ENCODE measurements at places on chromosomes 12 and 14.

DNA sequence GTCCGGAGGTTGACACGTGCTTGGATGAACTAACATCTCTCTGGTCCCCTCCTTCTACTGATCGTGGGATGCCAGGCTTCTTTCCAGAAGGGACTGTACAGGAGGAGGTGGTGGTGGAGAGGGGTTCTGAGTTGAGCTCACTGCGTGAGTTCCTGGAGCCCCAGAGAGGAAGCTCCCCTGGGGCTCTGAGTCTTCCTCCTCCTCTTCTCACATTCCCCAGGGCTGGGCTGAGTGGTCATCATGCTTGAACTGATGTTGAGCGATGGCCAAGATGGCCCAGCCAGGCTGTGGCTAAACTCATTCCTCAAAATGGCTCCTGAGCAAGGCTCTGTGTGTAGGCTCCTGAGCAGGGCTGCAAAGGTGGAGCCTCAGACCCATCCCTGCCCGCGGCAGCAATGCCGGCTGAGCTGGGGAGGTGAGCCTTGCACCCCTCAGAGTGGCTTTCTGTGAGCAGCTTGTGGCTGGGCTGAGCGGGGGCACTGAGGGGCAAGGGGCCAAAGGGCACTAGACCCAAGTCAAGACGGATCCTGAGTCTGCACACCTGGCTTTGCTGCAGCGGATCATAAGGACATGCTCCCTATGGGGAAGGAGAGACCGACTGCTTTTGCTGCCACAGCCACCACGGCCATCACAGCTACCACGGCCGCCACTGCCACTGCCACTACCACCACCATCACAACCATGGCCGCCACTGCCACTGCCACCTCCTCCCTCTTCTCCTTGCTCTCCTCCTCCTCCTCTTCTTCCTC lies 35.4 kb downstream of the MEG3 start:
- DNase-seq: no peak

DNA sequence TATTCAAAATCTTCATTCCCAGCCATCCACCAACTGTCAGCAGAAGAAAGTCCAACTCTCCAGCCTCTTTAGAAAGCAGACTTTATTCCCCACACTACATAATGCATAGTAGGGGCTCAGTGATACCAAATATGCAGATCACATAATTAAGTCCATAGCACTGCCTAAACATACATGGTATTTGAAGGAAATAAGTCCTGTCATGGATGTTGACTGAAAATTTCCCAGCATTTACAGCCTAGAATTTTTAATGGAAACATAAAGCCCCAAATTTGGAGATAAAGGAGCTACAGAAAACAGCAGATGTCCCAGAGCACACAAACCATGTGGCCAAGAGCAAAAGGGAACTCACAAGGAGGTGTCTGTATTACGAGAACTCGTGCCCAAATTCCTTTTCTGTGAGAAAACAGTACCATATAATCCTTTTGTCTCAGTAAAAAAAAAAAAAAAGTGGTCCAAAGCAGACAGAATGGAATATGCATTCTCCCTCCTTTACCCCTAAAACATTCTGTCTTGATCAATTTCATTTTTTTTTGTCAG lies 920.5 kb downstream of the NRXN3 start:
- no peak for DNase-seq

GRCh38 chr14:92173668-92174067 lies 51.9 kb downstream of the CPSF2 start:
- DNase-seq: no peak

DNA sequence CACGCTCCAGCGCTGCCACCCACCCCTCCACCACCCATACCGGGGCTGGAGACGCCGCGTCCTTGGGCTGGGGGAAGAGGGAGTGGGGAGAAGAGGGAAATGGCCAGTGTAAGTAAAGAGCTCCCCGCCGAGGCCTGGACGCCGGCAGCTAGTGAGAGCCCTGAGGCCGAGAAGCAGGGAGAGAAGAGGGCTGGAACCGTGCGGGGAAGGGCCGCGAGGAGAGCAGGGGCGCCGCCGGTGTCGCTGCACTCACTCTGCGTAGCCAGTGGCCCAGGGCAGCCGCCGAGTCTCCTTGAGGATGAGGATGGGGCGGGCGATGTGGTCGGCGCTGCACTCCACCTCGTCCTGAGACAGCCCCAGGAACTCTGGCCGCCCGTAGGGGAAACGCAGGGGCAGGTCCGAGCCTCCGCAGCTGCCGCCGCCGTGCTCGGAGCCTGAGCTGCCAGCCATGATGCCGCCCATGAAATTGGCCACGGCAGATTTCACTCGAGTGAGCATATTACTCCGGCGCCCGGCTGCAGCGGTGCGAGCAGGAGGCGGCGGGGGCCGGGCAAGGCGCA lies 631 bp downstream of the PPM1H start:
- no peak for DNase-seq

DNA sequence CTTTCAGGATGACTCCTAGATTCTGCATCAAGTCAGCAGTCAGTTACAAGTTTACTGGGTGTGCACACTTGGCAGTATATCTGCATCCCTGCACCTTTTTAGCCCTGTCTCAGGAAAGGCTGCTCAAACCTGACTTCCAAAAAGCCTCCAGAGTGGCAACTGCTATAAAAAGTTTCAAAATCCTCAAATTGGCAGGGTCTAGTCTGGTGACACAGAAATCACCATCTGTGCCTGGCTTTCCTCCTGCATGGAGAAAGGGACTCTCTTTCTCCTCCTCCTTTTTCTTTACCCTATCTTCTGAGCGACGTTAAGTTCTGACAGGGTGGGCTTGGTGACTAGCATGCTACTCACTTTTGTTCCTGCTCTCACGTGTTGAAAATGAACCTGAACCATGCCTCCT lies 679.5 kb downstream of the C12orf50 start:
- DNase-seq: no peak

GRCh38 chr12:32989705-32990104 lies 93.1 kb upstream of the PKP2 start:
- DNase-seq: no peak

DNA sequence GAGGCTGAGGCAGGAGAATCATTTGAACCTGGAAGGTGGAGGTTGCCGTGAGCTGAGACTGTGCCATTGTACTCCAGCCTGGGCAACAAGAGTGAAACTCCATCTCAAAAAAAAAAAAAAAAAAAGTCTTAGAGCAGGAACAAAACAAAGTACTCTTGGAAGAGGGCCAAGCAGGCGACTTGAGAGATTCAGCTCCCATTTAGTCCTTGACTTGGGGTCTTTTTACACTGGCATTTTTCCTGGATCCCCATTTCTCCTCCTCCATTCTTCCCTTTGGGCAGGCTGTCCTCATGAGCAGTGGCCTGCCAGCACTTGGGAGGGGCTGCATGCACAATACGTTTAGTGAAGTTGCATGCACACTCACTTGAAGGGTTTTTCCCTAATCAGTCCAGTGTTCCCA lies 72.9 kb downstream of the C14orf132 start:
- no peak for DNase-seq

- no peak for DNase-seq
These were observed 42.1 kb downstream of the CCDC85C start for GRCh38 chr14:99561864-99562263.

DNA sequence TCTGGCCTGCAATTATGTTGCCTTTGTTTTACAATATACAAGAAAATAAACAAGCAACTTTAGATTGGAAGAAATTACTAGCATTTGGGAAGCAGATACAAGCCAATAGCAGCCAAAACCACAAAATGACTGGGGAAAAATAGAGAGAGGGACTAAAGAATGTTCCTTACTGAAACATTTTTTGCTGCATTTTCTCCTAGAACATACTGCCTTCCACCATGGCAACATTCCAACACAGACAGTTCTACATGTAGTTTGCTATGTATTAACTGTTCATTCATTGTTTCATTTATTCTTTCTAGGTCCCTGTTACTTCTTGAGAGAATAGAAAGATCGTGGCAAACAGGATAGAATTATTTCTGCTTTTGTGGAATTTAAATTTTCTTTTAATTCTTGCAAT lies 530.2 kb downstream of the RPS29 start:
- DNase-seq: no peak

GRCh38 chr12:59723520-59723919 lies 127.7 kb downstream of the SLC16A7 start:
- DNase-seq: no peak

GRCh38 chr12:50690925-50691324 lies 73.0 kb upstream of the ATF1 start:
- DNase-seq: no peak

DNA sequence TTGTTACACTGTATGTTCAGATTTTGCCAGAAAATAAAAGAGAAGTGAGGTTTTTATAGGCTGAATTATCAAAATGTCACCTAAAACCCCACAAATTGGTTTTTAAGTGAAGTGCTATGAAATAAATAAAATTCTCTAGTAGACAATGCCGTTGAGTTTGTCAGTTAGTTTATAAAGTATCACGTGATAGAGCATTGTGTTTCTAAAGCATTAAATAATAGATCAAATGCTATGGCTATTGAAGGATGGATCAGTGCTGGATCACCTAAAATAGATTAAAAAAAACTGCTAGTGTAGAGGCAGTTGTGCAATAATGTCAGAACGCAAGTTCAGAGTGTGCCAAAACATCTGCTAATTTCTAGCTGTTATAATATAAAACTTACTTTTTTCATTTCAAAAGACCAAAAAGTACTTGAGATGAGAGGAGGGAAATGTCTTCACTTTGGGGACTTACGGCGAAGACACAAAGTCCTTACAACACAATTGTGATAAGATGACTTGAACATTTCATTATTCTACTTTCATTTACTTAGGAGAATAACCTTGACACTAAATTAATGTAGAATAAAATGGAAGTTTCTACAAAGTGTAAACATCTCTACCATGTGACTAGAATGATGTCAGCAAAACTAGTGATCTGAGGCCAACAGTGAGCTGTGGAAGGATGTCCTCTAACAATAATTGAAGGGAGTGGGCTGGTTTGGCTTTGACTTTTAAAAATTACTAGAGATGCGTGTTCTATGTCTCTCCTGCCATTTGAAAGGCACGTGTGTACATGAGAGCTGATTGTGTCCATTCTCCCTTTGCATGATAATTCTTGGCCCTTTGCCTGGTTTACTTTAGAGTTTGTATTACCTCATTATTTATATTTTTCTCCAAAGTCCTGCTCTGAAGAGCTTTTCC lies 154.4 kb upstream of the PDE3A start:
- no peak for DNase-seq
